Fibroblast of pulmonary artery (primary cell): ENCODE measurements at places on chromosomes 16 and 17.

DNA sequence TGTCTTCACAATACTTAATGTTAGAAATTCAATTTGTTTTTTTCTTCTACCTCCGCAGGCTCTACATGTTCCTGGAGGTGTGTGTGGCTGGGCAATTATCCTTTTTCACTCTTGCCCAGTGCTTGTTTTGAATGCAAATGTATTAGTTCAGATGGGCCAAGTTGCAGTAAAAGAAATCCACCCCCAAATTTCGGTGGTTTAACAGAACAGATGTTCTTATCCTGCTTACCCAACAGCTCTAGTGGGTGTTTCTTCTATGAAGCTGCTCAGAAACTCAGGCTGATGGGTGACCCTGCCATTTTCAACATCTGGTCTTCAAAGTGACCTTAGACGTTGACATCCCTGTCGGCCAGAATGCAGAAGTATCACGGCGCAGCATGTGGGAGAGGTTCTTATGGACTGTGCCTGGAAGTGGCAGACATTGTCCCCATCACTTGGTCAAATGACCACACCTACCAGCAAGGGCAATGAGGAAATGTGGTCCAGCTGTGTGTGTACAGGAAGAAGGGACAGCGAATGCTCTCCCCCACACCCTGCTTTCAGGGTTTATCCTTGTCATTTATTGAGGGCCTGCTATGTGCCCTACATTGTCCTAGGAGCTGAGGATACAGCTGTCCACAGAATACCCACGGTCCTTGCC lies 157.3 kb downstream of the CDH13 start:
- no peak for DNase-seq

GRCh38 chr16:76190057-76190456 lies 87.1 kb upstream of the CNTNAP4 start:
- no peak for DNase-seq

DNA sequence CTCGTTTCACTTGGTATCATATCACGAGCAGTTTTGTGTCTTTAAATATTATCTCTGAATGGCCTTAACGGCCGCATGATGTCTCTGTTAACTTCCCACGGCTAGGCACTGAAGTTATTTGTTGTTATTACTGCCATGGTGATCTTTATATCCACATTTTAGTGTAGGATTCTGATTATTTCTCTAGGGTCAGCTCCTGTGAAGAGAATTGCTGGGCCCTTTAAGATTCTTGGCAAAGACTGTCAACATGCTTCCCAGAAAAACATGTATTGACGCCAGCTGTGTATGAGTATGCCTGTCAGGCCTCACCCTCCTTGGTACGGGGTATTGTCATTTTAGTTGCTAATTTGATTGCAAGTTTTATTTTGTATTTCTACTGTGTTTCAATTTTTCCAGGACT lies 263.5 kb downstream of the SNX29 start:
- peak; percentile 72 for DNase-seq

GRCh38 chr17:76446449-76447231 lies 6.3 kb downstream of the UBE2O start:
- peak; percentile 83 for DNase-seq

DNA sequence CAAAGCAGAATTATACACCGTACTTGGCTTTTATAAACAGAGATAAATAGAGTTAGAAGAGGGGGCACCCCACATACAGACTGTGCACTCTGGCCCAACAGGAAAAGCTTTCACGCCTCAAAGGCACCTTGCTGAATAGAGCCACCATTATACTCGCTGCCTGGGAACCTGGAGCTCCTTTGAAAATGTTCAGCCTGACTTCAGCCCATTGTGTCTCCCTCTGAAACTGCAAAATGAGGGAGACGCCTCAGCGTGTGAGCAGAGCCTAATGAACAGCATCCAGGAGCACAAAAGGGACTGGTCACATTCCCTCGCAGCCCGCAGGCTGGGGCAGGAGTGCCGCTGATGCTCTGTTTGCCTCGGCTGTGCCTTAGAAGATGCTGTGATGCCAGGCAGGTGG lies 46.3 kb downstream of the ABCC12 start:
- DNase-seq, result no peak

- no peak for DNase-seq
These were observed 21.5 kb downstream of the NLRP1 start for GRCh38 chr17:5562661-5563360.

DNA sequence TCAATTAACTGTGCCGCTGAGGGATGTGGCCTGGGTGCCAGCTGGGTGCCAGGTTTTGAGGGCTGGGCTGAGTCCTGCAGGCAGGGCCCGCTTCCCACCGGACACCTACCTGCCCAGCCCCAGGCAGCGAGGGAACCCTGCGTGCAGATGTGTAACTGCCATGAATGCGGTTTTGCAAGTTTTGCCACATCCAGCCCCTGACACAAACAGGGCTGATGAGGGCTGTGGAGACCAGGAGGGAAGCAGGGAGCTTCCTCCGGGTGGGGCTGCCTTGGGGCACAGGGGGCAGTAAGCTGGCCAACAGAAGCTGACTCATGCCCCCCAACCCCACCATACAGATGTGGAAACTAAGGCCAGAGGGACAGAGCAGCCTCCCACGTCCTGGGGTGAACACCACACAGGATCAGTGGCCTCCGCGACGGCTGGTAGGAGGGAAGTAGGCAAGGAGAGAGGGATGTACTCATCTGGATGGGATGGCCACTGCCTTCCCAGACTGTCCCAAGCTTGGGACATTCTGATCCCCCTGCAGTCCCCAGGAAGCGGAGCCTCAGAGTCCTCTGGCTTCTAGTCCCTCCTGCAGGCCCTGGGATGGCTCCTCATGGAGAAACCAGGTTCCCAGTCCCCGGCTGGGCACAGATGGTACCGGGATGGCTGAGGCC lies 1.6 kb downstream of the UBALD1 start:
- DNase-seq, result no peak

GRCh38 chr16:88431651-88432050 lies 21.4 kb upstream of the ZFPM1 start:
- DNase-seq, result no peak

DNA sequence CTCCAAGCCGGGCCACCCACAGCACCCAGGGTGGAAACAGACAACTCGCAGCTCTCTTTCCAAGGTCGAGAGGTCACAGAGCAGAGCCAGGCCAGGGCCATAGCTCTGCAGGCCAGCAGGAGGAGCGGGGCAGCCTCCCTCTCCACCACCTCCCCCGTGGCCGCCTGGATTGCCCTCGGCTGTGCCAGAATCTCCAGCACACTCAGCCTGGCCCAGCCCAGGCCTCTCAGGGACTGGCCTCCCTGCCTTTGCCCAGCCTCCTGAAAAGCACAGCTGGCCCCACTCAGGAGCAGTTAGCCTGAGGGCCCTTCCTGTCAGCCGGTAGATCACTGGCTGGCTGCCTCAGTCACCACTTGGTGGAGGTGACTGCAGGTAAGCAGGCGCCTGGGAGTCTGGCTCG lies 85.8 kb upstream of the SEC14L1 start:
- DNase-seq, result no peak

GRCh38 chr16:31451681-31452351 lies 7.5 kb upstream of the ARMC5 start:
- peak; percentile 73 for DNase-seq

- DNase-seq, result no peak
These were observed 23.5 kb downstream of the ZNF750 start for GRCh38 chr17:82816358-82816757.

DNA sequence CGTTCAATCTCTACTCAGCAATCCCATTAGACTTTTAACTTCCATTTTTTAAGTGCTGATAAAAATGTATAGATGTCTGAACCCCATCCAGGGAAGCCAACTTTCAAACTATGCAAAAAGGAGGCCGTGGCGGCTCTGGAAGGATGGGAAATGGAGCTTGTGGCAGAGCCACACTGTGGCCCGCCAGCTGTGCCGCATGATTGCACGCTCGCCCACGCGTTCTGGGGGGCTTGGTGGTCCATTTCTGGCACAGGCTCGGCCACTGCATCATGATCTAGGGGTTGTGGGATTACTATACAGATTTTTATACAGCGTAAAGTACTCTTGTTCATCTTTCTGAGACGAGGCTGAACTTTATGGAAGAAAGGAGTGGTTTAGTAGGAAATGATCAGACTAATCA lies 57.6 kb downstream of the FOXL1 start:
- no peak for DNase-seq

GRCh38 chr16:26456074-26456473 lies 610.7 kb upstream of the C16orf82 start:
- DNase-seq, result no peak

GRCh38 chr17:82019690-82020571 lies 2.7 kb downstream of the CENPX start:
- peak; percentile 45 for DNase-seq

- DNase-seq, result peak; percentile 57
These were observed at the start of gene IRF8 for GRCh38 chr16:85898521-85899442. Gene IRF8 (plus strand): TSS chr16:85899162. CDS start chr16:85903016, 3,854 bp downstream.

GRCh38 chr16:293043-293775 lies 10.2 kb downstream of the PDIA2 start:
- no peak for DNase-seq

GRCh38 chr17:45371414-45372324 lies 54.8 kb upstream of the MAP3K14 start:
- DNase-seq, result peak; percentile 97

GRCh38 chr17:17453088-17453487 lies 23.7 kb upstream of the MED9 start:
- no peak for DNase-seq

GRCh38 chr17:82884341-82884969 lies 44.6 kb upstream of the ZNF750 start:
- peak; percentile 23 for DNase-seq

GRCh38 chr16:668519-669171 lies 713 bp downstream of the RHOT2 start:
- DNase-seq, result no peak

- no peak for DNase-seq
These were observed 426.7 kb upstream of the SALL1 start for GRCh38 chr16:51577621-51578303.

GRCh38 chr17:50201276-50201854 lies at the start of gene COL1A1:
Gene COL1A1 (minus strand): TSS chr17:50201631. CDS start chr17:50201513, 118 bp downstream.
- DNase-seq, result peak; percentile 87

- DNase-seq, result no peak
These were observed 6.6 kb upstream of the RHOT2 start for GRCh38 chr16:661184-661821.

GRCh38 chr17:22512057-22512456 lies 819.7 kb downstream of the KCNJ18 start:
- DNase-seq, result no peak
